Psoas muscle (tissue), 8 donors: ENCODE measurements at places on chromosomes 2 and 18. TPM values are rescaled to one million over a fixed set of nuclear protein-coding genes. Genes with fewer than 3 reads are reported as not detected.

The KLF7 gene
- polyA plus RNA-seq: 2.4 TPM

The TMEM17 gene
- polyA plus RNA-seq: 0.53 TPM

The KYNU gene
- 0.10 TPM for polyA plus RNA-seq

The RIT2 gene
- not detected for polyA plus RNA-seq

The IHH gene
- polyA plus RNA-seq: 0.03 TPM

The CDH2 gene
- polyA plus RNA-seq: 0.08 TPM

The ATRAID gene
- polyA plus RNA-seq: 136 TPM

The CHST9 gene
- not detected for polyA plus RNA-seq

The TPO gene
- polyA plus RNA-seq: 2.1 TPM

The ZNF638 gene
- polyA plus RNA-seq: 58.6 TPM

- no peak for DNase-seq
These were observed 181.4 kb downstream of the BARD1 start for GRCh38 chr2:214628091-214628490.

DNA sequence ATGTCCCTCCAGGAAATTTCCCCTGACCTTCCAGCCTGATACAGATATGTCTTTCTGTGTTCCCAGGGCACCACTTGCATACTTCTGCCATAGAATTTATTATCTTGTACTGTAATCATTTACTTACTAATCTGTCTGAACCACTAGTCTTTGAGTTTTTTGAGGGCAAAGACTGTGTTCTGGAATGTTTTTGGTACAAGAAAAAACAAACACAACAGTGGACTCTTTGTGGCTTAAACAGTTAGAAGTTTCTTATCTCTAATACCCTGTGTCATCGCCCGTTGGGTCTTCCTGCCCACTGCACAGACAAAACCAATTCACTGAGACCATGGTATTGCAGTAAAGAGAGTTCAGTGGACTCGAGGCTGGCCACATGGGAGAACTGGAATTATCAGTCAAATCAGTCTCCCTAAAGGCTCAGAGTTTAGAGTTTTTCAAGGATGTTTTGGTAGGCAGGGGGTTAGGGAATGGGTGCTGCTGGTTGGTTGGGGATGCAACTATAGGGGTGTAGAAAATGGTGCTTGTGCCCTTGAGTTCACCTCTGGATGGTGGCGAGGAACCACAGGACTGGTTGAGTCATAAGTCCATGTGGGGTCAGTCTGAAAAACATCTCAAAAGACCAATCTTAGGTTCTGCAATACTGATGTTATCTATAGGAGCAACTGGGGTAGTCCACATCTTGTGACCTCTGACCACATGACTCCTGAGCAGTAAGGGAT is 20.3 kb downstream of the RALB start:
- no peak for DNase-seq

DNA sequence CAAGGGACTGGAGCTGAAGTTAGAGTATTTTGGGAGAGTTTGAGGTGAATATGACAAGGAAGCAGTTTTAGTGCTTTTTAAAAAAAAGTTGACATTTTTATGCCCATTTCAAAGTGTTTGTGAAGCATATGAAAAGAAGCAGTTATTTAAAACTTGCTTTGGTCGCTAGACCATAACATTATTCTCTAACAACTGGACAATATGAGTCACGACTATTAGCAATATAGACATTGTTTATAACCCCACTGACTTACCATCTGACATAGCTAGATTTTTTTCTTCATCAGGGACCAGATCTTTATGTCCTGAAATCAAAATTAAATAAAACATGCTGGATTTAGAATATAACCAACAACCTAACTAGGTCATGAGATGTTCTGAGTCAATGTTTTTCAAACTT is 22.6 kb upstream of the DYTN start:
- no peak for DNase-seq

- DNase-seq: peak; percentile 41
These were observed 157.8 kb downstream of the CYRIA start for GRCh38 chr2:16507655-16508489.

GRCh38 chr18:58196164-58196563 is 152.1 kb downstream of the NEDD4L start:
- no peak for DNase-seq

DNA sequence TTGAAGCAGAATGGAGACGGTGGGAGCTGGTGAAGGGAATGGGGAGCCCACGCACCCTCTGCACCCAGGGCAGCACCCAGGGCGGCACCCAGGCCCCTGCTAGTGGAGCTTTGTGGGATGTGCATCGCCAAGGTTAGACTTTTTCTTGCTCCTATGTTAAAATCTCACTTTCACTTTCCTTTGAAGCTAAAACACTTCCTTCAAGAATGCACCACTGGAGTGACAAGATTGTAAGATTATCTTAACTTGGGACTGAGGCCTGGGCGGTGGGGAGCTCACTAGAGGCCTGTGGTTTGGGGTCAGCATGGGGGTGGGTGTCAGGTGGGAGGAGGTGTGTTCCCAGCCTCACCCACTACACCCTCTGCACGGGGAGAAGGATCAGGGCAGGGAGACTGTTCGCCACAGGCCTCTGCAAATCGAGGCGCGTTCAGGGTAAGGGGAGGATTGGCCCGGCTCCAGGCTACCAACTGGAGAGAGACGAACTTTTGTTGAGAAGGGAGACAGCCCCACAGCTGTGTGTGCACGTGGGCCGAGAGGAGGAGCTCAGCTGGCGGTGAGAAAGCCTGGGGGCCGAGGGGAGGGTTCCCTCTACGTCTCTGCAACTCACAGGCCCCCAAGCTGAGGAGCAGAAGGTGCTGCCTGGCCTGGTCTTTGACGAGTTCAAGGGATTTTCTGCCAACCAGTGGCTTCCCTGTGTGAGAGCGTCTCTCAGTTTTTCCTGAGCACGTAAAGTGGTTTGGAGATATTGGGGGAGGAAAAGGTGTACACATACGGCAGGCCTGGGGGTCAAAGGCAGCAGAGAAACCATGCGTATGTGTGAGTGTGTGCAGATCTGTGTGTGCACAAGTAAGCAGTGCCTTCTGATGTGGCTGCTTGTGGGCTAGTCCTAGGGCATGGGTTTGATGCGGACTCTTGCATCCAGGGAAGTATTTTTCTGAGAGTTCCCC is 147.7 kb downstream of the KLHL29 start:
- DNase-seq: no peak

DNA sequence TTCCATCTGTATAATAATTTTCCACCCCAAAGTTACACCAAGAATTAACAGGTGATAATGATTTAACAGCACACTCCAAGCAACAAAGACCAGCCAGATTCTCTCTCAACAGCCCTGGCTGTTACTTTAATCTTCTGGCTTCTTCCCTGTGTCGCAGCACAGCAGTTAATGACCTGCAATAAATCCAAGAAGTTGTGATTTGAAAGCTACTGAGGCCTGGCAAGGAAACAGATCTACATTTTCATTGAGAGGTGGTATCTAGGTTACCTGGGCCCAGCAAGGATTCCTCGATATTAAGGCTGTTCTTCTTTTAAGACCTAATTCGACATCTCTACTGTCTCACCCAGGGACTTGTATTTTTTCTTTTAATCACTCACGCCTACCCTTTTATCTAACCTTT is 433.8 kb downstream of the NBAS start:
- no peak for DNase-seq

GRCh38 chr18:21262979-21263378 is 20.9 kb downstream of the GREB1L start:
- DNase-seq: no peak

DNA sequence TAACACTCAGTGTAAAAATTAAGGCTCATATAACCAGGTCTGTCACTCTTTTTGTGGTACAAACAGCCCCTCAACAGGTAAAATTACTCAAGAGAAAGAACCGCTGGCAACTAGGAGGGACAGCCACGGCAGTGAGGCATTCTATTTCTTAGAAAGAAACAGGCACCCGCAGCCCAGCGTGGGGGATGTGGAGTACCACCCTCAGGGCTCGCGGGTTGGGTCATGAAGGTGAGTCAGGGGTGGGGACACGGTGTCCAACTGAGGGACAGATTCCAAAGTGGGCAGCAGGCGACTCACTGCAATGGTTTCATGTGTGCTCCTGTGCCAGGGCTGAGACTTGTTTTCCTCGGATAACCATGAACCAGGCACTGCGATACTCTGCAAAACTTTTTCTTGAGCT is 129.4 kb downstream of the DTNB start:
- DNase-seq: no peak

GRCh38 chr18:10002280-10002679 is 88.5 kb downstream of the VAPA start:
- DNase-seq: no peak

GRCh38 chr18:61129001-61129400 is 204.2 kb upstream of the CDH20 start:
- DNase-seq: no peak

- no peak for DNase-seq
These were observed 211.9 kb downstream of the PPP1R1C start for GRCh38 chr2:182197529-182197928.

DNA sequence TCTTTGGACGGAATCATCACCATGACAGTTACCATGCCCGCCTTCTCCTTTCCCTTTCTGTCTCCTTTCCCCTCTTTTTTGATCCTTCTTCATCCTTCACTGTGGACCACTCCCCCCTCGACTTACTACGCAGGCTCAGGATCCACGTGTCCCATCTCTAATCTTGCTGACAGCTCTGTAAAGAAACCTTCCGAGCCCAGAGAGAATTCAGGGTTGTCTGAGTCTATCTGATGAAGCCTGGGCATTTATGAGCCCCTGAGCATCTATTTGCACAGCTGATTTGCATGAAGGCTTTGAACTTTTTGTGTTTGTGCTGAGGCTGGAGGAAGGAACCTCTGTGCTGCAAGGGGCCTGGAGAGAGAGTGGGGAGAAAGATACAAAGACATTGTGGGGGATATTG is 50.7 kb downstream of the CIB4 start:
- peak; percentile 4 for DNase-seq

GRCh38 chr18:76835380-76835779 is 13.0 kb downstream of the ZNF236 start:
- no peak for DNase-seq
